Activated naive CD8-positive, alpha-beta T cell treated with anti-CD3 and anti-CD28 coated beads, Interleukin-2, amount 10 ng/mL, durations not matched to agents 7 days and 5 days (primary cell): ENCODE measurements at places on chromosomes 11 and 22. TPM values are rescaled to one million over a fixed set of nuclear protein-coding genes. Genes with fewer than 3 reads are reported as not detected.

Gene IGF2
- not detected for total RNA-seq

Gene SMTNL1
- total RNA-seq = not detected

Gene PHF21B
- total RNA-seq = not detected

Gene BTBD18
- total RNA-seq = not detected

Gene CRYBA4
- not detected for total RNA-seq

Gene NRIP3
- 2.0 TPM for total RNA-seq

Gene ESAM
- 0.97 TPM for total RNA-seq

Gene PHRF1
- total RNA-seq = 55.4 TPM

Gene OLFML1
- total RNA-seq = not detected

Gene HARBI1
- total RNA-seq = 7.6 TPM

Gene SLC43A3
- 67.4 TPM for total RNA-seq

Gene LRRC56
- total RNA-seq = 4.3 TPM

Gene PGR
- total RNA-seq = not detected

Gene SWAP70
- total RNA-seq = 10.6 TPM

Gene ABTB2
- 0.97 TPM for total RNA-seq

Gene LBHD1
- 23.5 TPM for total RNA-seq

Gene ABCG4
- total RNA-seq = not detected

Gene SHISAL1
- not detected for total RNA-seq

Gene LDLRAD3
- total RNA-seq = not detected

Gene MTMR2
- 24.1 TPM for total RNA-seq

Gene GANAB
- total RNA-seq = 291 TPM

Gene FAM83F
- total RNA-seq = 0.20 TPM

Gene LGALS12
- total RNA-seq = not detected
